Stimulated activated CD8-positive, alpha-beta memory T cell treated with anti-CD3 and anti-CD28 coated beads, Interleukin-2, amount 100 ng/mL, for 1 hour (primary cell): ENCODE measurements at places on chromosomes 16 and 17.

DNA sequence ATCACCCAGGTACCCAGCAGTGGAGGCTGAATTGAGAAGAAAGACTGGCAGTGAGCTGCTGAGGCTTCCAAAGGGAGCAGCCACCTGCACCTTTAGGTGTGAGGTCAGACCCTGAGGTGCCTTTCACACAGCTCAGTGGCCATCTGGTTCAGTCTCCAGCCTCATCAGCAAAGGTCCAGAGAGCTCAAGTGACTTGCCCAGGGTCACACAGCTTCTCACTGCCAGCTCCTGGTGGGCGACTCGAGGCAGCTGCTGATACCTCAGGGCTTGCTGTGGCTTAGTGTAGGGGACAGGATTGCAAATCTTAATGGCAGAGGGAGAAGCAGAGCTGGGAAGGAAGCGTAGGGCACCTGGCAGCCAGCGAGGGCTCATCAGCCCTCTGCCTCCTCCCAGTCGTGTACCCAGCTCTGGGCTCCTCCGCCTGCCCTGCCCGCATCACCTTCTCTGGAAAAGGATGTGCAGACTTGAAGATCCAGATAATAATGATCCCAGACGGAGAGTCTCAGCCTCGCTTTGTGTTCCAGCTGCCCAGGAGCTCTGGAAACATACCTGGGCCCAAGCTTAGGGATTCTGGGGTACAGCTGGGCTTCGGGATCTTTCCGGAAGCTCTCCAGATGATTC is 165.3 kb upstream of the GSE1 start:
- no peak for DNase-seq

DNA sequence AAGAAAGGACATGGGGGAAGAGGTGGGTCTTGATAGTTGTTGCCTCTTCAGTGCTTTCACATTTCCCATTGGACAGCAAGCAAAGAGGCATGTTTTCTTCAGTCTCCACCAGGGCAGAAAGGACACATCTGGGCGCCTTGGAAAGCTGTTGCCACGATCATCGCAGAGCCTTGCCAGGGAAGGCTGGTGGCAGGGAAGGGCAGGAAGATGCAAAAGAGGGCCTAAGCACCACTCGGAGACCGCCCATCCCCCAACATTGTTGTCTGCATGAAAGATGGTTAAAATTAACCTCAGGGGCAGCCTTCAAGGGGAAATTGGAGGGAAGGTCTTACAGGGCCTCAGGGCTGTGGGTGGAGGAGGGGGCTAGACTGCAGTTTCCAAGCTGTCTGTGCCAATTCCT is 114.2 kb downstream of the SOX9 start:
- DNase-seq, result no peak

DNA sequence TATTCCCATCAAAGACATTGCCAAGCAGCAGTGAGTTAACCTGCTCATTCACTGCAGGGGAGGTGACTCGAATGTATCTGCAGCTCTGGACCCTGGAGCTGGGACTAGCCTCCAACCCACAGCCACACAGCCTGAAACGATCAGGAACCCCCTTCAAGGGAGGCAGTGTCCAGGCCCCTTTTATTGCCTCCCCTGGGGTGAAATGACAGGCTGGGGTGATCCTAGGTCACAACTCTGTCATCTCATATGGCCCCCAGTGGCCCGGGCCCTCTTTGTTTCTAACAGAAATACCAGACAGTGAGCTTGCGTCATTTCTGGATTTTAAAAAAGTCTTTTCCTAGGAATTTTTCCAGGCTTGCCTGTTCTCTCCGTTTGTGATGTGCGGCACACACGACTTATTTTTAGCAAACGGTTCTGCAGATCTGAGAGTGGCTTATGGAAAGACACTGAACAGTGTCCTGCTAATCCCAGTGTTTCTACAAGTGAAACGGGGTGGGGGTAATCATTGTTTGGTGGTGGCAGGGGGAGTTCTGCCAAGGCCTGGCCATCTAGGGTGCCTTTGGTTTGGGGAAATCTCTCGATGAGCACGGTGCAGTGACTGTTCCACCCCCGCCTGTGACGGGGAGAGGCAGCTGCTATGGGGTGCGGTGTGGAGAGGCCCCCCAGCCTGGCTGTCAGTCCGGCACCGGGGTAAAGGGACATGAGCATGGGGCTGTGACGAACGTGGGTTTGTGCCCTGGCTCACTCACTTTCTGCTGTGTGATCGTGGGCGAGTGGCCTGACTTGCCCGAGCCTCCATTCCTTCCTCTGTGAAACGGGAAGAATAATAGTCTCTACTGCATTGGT is 27.2 kb downstream of the NAGPA start:
- no peak for DNase-seq

GRCh38 chr17:39634384-39634871 is 2.5 kb upstream of the STARD3 start:
- no peak for DNase-seq

DNA sequence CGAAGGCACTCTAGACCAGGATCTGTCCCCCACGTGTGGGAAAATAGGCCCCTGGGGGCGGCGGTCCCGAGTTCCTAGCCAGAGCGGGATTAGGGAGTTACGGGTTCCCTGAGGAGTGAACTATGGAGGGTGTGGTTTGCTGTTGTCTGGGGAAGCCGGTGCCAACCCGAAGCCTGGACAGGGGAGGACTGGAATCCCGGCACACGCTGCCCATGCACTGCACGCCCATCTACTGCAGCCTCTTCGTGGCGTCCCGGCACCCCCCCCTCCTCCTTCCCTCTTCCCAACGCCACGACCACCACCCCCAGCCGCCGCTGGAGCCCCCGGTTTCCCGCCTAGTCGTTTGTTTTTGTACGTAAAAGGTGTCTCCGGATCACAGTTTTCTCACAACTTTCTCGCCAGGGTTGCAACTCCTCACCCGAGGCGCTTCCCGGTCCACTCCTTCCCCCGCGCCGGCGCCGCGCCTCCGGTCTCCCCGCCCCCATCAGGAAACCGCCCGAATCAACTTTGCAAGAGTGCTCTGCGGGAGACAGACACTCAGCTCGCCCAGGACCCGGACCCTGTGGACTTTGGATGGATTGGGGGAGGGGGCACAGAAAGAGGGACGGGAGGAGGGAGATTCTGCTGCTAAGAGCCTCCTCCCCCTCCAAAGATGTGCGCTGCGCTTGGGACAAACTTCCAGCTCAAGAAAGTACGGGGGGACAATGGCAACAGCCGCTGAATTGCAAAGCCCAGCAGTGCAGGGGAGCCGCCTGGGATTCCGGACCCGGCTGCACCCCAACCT is 1.4 kb upstream of the LHX1 start:
- DNase-seq, result no peak
